ENCODE measurements at places on chromosomes 16 and 17.

GRCh38 chr16:57873218-57873617 lies 70.9 kb upstream of the KIFC3 start:
- DNase-seq: no peak

GRCh38 chr16:23962001-23962400 lies 126.2 kb downstream of the PRKCB start:
- no peak for DNase-seq

DNA sequence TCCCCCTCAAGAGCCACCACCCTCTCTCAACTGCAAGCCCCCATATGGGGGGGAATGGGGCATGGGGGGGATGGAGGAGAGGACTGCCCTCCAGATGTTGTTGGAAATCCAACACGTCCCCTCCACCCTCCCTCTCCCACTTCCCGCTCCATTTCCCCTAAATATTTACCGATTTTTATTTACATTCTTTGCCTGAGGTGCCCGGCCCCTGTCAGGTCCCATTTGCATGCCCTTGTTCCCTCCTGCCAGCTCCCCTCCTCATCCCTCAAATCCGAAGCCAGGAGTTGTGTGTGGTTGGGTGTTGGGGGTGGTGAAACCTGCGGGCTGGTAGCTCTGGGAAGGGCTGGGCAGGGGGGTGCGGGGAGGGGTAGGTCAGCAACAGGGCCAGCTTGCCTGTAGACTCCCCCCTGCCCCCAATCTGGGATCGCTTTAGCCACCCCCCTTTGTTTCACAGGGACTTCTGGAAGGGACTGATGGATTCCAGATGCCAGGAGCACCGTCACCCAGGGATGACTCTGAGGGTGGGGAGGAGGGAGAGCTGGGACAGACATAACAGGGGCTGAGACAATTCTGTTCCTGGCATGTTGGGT lies 39.7 kb upstream of the NGFR start:
- DNase-seq: no peak

- no peak for DNase-seq
Measured at GRCh38 chr17:82098939-82099763, 1.1 kb upstream of the FASN start.

- DNase-seq: peak; percentile 69
Measured at GRCh38 chr16:31874366-31875111, 932 bp downstream of the ZNF267 start.

GRCh38 chr17:81040791-81041337 lies 5.9 kb downstream of the BAIAP2 start:
- peak; percentile 44 for DNase-seq

GRCh38 chr17:17225901-17226300 lies 11.1 kb downstream of the FLCN start:
- DNase-seq: no peak

DNA sequence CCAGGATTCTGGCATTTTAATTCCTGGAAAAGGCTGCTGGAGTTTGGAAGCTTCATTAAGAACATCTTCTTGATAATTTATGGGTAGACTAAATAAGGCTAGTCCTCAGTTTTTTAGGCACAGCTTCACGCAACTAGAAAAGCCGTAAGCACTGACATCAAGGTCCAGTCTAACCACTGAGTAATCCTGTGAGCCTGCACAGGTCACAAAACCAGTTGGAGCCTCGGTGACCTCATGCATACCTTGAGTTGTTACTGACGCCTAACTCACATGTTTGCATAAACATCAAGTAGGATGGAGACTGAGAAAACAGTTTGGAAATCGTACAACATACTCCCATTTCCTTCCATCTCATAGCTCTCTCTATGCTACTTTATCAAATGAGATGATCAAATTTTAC lies 63.8 kb upstream of the RCVRN start:
- no peak for DNase-seq
